Activated naive CD8-positive, alpha-beta T cell treated with anti-CD3 and anti-CD28 coated beads, Interleukin-2, amount 50 U/mL, for 24 hours (primary cell): ENCODE measurements at places on chromosomes 5 and 9.
A peak's percentile ranks its signal among the peaks of the same experiment; 100 is the strongest.

- no peak for DNase-seq
Measured at GRCh38 chr9:18821788-18822187, 211.2 kb downstream of the SAXO1 start.

DNA sequence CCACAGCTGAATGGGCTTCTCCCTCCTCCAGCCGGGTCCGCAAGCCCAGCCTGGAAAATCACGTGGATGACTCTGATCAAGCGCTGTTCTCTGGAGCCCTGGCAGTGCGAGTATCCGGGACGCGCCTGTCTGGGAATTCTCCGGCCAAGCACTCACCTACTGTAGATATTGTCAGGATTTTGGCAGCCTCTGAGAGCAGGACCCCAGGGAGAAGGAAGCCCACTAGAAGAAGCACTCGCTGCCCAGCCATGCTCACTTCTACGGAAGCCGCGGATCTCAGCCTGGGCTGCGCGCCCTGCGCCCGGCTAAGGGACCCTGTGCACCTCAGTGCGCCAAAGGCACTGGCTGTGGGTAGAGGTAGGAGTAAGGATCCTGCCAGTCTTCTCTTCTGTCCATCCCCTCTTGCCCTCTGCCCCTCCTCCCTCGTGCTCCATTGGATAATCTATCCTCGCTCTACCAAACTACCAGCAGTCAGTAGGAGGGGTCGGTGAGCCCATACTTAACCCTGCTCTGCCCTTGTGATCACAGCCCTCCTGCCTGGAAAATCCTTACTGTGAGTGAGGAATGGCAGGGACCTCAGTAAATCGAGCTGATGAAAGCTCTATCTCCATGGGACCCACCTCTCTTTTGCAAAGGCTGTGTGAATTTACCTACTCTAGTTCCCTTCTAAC is at the start of gene UGT3A2:
TSS of gene UGT3A2 (minus strand) at position 343 of the 671 bp plus-strand sequence. CDS start at position 250, 93 bp downstream.
- no peak for DNase-seq

GRCh38 chr5:155080721-155081120 is 67.2 kb downstream of the KIF4B start:
- DNase-seq = no peak

GRCh38 chr5:170300361-170301013 is 2.9 kb upstream of the LCP2 start:
- DNase-seq = no peak

- DNase-seq = no peak
Measured at GRCh38 chr5:95241635-95242034, 43.3 kb downstream of the MCTP1 start.

GRCh38 chr9:89185980-89186379 is 7.4 kb upstream of the SHC3 start:
- DNase-seq = no peak

DNA sequence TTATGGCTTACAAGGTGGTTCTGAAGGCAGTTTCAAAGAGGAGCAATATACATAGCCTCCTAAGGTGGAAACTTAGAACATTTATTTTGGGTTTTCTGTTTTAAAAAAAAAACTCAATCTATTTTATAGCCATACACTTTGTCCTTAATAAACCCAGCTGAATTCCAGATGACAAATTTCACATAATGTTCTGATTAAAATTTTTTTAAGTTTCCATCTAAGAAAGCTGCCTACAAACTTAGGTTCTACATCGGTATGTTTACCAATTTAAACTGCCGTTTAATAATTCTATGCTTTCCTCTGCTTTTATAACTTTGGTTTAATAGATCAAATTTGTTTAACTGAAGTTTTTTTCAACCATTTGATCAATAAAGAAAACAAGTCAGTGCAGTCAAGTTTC is 12.5 kb downstream of the NR3C1 start:
- DNase-seq = no peak

DNA sequence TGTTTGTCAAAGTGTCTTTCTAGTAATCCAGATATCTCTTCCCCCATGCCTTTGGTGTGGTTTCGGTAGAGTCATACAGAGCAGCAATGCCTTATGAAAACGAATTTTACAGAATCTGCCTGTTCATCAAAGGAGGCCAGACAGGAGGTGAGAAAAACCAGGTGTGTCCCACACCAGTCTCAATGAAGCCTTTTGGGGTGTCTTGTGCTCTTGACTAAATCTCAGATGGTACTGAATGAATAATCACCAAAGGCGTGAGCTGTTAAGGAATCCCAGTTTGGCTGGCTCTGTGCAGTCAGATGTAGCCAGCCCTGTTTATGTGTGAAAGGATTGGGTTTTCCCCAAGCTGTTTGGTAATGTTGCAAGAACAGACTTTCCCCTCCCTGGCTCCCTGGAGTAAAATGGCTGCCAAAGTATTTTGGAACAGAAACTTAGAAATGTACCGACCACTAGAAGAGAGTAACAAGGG is 70.8 kb upstream of the CDKN2B start:
- DNase-seq = peak; percentile 27

- no peak for DNase-seq
Measured at GRCh38 chr9:24118190-24118589, 292.1 kb upstream of the ELAVL2 start.

GRCh38 chr9:118984607-118985006 is 384.6 kb downstream of the BRINP1 start:
- DNase-seq = no peak

- DNase-seq = no peak
Measured at GRCh38 chr5:135364421-135365262, 34.4 kb downstream of the MACROH2A1 start.

DNA sequence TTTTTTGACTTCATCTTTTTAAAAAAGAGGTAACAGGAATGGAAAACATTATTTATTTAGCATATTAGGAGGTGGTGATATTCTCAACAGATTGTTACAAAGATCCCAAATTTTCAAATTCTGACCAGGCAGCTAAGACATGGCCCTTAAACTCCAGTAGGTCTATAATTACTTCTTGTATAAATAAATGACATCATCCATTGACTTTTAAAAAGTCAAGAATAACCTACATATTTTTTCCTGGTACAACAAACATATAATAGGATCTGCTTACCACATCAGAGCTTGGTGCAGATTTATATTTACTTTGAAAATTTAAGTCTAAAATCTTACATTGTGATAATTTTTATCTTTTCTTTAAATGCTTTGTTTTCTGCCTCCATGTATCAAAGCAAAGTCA is 92.2 kb upstream of the TRPM3 start:
- no peak for DNase-seq

- no peak for DNase-seq
Measured at GRCh38 chr5:63043792-63044191, 465.2 kb downstream of the LRRC70 start.
